ENCODE measurements at places on chromosomes 4 and X. TPM values are rescaled to one million over a fixed set of nuclear protein-coding genes. Genes with fewer than 3 reads are reported as not detected.

The MAML3 gene
- total RNA-seq: 3.0 TPM

- DNase-seq: no peak
These were observed 199.0 kb upstream of the DDX53 start for GRCh38 chrX:22800806-22801205.

DNA sequence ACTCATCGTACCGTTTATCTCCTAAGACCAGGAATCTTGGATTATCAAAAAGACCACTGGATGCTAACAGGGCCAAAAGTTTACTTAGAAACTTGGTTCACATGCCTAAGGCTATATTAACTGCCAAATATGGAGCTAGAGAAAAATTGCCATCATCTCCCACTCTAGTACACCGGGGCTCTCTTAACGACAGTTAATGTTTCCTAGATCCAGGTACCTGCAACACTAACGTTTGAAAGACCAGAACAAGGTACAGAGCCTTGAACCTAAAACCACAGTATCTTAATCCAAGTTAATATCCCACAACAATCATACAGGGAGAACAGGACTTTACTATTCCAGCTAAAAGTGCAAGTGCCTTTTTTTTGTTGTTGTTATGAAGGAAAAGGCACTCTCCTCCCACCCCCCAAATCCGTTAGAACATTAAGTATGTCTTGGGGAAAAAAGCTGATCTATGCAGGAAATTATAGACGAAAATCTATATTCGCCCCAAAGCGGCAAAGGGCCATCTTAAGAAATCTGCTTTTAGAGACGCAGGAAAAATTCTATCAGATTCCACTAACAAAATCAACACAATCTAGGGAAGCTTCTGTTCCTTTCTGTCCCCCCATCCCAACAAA, 1.3 kb downstream of the G3BP2 start:
- DNase-seq: no peak

- no peak for DNase-seq
These were observed 130.1 kb downstream of the CEP135 start for GRCh38 chr4:56078866-56079265.

DNA sequence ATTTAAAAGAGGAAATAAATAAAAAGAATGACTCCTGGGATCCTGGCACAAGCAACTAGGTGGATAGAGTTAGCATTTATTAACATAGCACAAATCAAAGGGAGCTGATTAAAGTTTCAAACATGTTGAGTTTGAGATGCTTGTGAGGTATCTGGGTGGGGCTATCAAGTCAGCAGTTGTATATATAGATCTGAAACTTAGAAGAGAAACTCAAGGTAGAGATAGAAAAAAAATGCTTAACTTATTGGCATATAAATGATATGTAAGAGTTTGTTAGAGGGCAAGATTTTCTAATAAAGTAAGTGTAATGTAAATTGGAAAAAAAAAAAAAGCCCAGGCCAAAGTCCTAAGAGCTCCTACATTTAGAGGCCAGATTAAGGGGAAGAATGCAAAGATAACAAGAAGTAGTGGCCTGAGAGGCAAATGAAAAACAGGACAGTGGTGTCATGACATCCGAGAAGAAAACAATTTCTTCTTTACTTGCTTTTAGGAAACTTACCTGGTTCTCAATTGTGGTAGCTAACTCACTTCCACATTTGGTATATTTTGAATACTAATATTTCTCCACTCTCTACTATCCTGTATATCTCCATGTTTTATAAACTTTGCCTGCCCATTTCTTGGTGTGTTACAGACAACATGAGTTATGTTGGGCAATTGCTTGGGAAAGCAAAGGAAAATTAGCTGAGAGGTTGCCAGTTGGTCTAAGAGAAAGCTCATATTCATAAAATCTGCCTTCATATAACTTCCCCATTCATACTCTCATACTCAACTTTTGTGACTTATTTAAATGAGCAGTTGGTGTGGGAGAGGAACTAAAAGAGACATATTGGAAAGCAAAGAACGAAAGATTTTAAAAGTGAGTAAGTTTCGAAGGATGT, 169.2 kb downstream of the PARM1 start:
- no peak for DNase-seq

- DNase-seq: no peak
These were observed 209.7 kb upstream of the ARHGAP24 start for GRCh38 chr4:85265234-85265633.

DNA sequence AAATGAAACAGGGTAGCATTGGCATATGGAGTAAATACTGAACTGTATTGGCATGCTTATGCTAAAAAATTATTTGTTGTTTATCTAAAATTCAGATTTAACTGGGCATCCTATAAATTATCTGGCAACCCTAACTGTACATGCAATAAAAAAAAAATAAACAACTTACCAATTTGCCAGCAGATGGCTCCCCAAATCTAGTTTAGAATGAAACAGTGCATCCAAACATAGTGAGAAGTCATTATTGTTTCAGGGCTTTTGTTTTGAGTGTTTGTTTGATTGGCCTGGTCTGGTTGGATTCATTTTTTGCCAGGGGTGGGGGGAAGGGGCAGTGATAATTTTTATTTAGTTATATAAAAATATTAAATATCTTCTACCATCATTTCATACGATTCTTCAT, 12.8 kb upstream of the NSUN7 start:
- DNase-seq: no peak

GRCh38 chr4:85391589-85392410, 83.2 kb upstream of the ARHGAP24 start:
- DNase-seq: no peak
